ENCODE measurements at places on chromosomes 7 and 10. TPM values are rescaled to one million over a fixed set of nuclear protein-coding genes. Genes with fewer than 3 reads are reported as not detected.
A peak's percentile ranks its signal among the peaks of the same experiment; 100 is the strongest.

ANKRD2 gene
- not detected for total RNA-seq

PIP gene
- total RNA-seq, result not detected

VWDE gene
- 0.27 TPM for total RNA-seq

GRID2IP gene
- not detected for total RNA-seq

UPK3BL2 gene
- 10.9 TPM for total RNA-seq

FAM25G gene
- not detected for total RNA-seq

GRCh38 chr10:94125856-94126255 is 132.1 kb downstream of the PLCE1 start:
- DNase-seq, result no peak

GRCh38 chr7:35971133-35971891 is 170.5 kb downstream of the SEPTIN7 start:
- no peak for DNase-seq

- peak; percentile 76 for DNase-seq
These were observed 33.7 kb downstream of the AP5Z1 start for GRCh38 chr7:4809091-4809591.

- peak; percentile 63 for DNase-seq
These were observed 18.5 kb downstream of the BICC1 start for GRCh38 chr10:58531084-58531695.

DNA sequence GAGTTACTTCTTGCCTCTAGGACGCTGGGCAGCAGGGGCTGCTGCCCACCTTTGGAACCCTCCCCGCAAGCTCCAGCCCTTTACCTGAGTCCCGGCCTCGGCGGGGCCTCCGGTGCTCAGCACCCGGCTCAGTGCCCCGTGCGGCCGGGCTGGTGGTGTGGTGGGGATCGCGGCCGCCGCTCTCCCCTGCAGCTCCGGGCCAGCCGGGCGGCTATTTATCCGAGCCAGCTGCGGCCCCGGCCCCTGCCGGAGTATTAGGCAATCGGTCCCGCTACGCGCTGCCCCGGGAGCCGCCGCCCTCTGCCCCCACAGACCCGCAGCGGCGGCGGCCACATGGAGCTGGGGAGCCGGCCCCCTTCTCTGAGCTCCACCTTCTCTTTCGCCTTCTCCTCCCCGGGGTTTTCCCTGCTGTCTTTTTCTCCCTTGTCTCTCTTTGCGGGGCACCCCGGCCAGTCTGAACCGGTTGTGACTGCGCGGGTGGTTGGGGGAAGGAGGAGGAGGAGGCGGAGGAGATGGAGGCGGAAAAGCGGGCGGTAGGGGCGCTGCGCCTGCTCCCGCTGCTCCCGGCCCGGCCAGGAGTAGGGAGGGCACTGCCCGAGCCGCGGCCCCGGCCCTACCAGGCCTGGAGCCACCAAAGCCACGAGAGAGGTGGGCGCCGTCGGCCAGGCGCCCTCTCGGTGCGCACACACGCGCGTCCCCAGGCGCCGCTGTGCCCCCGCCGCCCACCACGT is at the start of gene SLC16A9:
SLC16A9 (minus strand) TSS at position 456 of the 731 bp plus-strand sequence. CDS start 25,559 bp downstream, outside the sequence.
- peak; percentile 67 for DNase-seq

DNA sequence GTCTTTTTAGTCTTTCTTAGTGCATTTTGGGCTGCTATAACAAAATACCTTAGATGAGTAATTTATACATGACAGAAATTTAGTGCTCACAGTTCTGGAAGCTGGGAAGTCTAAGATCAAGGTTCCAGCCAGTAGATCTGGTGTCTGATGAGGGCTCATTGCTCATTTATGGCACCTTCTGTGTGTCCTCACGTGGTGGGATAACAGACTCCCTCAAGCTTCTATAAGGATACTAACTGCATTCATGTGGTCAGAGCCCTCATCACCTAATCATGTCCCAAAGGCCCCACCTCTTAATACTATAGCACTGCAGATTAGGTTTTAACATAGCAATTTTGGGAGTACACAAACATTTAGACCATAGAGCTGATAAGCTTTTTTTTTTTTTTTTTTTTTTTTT is 80.4 kb downstream of the ZNRF2 start:
- DNase-seq, result no peak

DNA sequence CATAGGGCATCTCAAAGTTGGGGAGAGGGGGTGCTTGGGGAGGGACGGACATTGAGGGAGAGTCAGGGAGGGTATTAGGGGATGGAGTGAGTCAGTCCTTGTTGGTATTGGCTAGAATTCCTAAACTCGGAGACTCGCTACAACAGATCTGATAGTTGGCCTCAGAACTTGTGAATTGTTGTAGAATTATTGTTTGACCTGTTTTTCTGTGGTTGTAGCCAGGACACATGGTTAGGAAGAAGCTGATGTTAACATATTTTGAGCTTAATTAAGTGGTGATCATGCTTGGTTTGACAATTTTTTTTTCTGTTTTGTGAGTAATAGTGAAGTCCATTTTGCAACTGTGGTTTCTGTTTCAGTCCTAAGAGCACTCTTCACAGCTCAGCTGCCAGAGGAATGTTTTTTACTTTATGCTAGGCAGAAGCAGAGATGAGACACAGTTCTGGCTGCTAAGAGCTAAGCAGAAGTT is 1190.3 kb upstream of the C7orf33 start:
- DNase-seq, result no peak

- DNase-seq, result no peak
These were observed 34.5 kb downstream of the PPP1R3C start for GRCh38 chr10:91598211-91598977.

GRCh38 chr10:3236644-3237404 is 64.2 kb upstream of the PITRM1 start:
- peak; percentile 35 for DNase-seq

GRCh38 chr10:119575506-119575905 is 21.3 kb downstream of the TIAL1 start:
- DNase-seq, result no peak

GRCh38 chr7:151439855-151440798 is at the start of gene CRYGN:
Gene CRYGN (minus strand): TSS chr7:151440141. CDS start chr7:151439917, 224 bp downstream.
- peak; percentile 69 for DNase-seq

GRCh38 chr10:86793696-86794095 is 37.3 kb downstream of the BMPR1A start:
- DNase-seq, result no peak

DNA sequence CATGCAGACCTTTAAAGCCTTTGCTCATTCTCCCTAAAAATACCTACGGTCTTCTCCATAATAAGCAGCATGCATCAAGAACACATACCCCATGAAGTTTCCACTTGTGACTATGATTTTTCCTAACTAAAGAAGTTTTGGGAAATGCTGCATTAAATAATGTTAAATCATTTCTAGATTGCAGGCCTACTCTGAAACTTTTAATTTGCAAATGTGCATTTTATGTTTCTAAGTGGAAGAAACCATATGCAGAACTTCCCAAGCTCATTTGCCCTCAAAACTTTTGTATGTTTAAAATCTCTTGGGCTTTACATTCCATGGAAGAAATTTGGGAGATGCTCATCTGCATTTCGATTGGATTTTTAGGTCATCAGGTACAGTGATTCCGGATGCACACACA is 63.6 kb downstream of the ITGB8 start:
- DNase-seq, result no peak

GRCh38 chr10:127738512-127739424 is 1.8 kb downstream of the FOXI2 start:
- DNase-seq, result no peak

GRCh38 chr7:6600093-6600492 is 10.3 kb downstream of the INTS15 start:
- DNase-seq, result no peak

- no peak for DNase-seq
These were observed 66.3 kb upstream of the SORCS3 start for GRCh38 chr10:104574838-104575237.
